ENCODE measurements at places on chromosomes 5 and 9.
A peak's percentile ranks its signal among the peaks of the same experiment; 100 is the strongest.

GRCh38 chr5:145557345-145557744 lies 277.8 kb downstream of the PRELID2 start:
- no peak for DNase-seq

GRCh38 chr9:125700791-125701190 lies 6.2 kb downstream of the MAPKAP1 start:
- no peak for DNase-seq

- DNase-seq: no peak
These were observed 31.8 kb downstream of the MAP1B start for GRCh38 chr5:72138943-72139521.

- peak; percentile 37 for DNase-seq
These were observed 57.1 kb upstream of the ZBED3 start for GRCh38 chr5:77143998-77144836.

DNA sequence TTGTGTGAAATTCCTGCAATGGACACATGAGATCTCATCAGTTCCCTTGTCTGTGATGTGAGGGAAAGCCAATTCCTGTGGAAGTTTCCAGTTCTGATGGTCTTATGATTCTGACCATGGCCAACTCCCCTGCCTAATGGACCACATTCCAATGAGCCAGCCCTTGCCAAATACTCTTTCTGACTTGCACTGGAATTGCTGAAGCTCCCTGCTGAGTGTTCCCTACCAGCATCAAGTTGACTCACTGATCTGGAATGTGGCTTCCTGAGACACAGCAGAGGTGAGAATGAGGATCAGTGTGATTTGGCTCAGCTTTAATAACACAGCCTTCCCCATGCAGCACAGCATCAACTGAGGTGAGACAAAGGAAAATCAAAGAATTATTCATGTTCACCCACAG lies 427.8 kb downstream of the KDM4C start:
- DNase-seq: no peak

DNA sequence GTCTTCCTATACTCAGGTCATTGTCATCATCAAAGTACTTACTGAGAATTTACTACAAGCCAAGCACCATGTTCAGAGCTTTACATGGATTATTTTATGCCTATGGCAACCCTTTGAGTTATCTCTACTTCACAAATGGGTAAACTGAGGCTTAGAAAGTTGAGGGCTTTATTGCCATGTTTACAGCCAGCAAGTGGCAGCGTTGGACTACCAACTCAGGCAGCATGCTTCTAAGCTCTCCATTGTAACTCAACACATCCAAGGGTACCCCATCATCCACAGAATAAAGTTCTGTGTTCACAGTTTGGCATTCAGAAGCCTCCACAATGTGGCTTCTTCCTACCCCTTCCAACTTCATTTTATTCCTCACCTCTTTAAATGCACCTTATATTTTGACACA lies 422.6 kb upstream of the GRIA1 start:
- no peak for DNase-seq

- no peak for DNase-seq
These were observed 243.8 kb upstream of the VLDLR start for GRCh38 chr9:2377834-2378233.

DNA sequence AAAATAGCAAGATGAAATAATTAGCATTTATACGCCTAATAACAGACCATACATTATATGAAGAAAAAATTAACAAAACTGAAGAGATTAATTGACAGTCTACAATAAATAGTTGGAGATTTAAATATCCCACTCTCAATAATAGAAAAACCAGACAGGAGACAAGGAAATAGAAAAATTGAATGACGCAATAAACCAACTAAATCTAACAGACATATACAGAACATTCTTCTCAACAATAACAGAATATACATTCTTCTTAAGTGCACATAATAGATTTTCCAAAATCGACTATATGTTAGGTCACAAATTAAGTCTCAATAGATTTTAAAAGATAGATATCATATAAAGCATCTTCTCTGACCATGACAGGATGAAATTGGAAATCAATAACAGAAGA lies 25.6 kb upstream of the RNF180 start:
- DNase-seq: no peak
